ENCODE measurements at places on chromosomes 6 and 20.

DNA sequence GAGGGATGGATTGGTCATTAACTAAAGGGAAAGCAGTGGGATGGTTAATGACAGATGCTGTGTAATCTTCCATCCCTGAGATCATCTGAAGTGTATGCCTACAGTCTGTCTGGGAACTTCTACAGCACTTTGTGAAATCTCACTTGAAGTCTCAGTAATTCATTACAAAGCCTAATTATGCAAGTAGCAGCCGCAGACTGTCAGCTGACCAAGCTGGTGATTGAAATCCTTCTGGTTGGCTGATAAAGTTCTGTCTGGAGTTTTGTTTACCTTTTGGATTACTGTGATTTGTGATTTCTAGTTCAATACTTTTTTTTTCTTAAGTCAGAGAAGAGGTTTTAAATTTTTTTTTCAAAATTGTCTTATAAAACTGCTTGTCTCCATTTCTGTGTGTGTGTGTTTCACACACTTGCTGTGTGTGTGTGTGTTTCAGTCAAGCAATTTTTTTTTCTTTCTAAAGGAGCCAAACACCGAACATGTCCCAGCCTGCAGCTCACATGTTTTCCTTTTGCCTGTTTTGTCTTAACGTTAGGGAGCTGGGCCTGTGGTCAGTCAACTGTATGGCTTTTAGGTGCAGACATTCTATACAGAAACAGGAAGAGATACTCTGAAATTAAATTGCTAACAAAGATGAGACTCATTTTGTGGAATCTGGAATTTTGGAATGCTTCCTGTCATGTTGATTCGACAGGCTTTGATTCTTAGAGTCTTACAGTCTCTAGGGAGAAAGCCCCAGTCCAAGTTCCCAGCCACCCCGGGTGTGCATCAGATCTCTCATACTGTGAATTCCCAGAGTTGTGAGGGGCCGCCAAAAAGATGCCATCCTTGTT lies 28.5 kb upstream of the ADGRF4 start:
- DNase-seq = no peak

DNA sequence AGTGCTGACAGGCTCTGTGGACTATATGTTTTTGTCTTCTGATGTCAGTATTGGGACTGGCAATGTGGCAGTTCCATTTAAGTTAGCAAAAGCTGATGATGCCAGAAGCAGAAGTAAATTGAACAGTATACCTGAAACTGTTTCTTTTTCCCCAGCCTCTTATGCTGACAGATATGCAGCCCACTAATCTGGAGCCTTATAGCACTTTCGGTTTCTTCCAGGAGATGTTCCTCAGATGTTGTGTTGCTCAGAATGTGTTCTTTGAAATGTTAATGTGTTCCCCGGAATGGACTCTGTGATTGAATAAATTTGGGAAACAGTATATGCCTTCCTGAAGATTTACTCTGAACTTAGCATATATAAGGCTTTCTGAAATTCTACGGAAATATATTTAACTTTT lies 80.7 kb upstream of the MRAP2 start:
- DNase-seq = no peak

DNA sequence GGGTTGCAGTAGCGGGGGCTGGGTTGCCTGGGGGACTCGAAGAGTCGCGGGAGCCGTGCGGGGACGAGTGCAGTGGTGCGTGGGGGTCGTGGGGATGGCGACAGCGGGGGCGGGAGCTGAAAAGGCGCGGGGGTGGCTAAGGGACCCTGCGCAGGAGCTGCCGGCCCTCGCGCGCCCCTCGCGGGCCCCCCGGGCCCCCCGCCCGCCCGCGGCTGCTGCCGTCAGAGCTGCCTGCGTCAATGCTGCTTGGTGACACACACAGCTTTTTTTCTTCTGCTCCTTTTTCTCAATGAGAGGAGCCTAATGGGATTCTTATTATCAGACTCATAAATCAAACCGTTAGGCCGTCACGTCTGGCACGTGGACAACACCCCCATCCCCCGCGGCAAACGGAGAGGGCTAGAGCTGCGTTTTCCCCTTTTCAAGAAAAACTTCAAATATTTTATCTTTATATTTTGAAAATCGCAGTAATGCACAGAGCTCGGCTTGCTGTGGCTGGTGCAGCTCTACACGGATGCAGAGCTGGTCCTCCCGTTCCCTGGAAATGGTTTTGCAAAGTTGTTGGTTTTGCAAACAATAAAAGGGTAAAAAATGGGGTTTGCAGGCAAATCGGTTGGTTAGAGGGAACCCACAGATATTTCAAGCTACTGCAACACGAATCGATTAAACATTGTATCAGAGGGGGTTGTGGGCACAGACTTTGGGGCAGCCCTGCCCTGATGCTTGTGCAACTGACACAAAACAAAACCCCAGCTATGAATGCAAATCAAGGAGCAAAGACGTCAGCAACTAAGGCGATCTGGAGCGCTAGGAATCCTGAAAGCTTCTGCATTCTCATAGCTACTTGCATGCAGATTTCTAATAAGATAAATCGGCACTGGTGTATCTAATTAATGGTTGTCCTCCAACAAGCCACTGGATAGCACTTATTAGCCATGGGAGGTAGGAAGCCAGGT lies 161.4 kb downstream of the TBXT start:
- no peak for DNase-seq

- no peak for DNase-seq
Observed at GRCh38 chr6:30787954-30788353, 43.6 kb upstream of the IER3 start.

DNA sequence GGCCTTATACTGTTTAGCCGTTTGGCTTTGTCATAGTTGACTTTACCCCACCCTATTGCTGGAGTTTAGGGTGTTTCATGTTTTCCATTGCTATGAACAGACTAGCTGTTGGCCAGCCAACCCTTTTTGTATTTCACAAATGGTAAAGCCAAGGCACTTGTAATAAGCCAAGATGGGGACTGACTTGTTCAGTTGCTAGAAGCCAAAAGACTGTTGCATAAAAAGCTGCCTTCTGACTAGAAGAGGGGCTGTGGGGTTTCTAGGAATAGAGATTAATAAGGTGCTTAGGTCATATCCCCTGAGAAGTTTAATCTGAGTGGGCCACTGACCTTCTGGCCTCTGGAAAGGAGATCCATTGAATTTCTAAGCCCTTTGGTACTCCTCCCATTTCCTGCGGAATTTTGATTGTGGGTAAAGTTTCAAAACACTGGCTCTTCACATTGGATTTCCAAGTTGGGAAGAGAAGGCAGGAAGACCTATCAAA lies 211.1 kb downstream of the PLCB4 start:
- DNase-seq = no peak

- no peak for DNase-seq
Observed at GRCh38 chr6:44734886-44735629, 347.6 kb downstream of the CDC5L start.

DNA sequence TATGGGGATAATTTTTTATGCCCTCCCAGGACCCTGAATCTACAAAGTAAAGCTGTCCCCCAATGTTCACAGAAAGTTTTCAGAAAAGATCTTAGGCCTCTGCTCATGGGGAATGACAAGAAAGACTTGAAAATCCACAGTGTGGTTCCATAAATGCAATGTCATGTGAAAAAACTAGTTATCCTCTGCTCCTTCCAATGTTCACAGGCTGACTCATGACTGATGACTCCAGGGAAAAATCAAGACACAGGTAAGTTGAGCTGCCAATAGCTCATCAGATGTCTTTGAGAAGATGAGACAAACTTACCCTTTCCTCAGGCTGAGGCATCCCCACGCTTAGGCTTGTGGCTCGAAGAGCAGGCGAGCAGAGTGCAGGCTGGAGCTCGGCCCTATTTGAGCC lies 14.8 kb upstream of the BCLAF1 start:
- DNase-seq = no peak

DNA sequence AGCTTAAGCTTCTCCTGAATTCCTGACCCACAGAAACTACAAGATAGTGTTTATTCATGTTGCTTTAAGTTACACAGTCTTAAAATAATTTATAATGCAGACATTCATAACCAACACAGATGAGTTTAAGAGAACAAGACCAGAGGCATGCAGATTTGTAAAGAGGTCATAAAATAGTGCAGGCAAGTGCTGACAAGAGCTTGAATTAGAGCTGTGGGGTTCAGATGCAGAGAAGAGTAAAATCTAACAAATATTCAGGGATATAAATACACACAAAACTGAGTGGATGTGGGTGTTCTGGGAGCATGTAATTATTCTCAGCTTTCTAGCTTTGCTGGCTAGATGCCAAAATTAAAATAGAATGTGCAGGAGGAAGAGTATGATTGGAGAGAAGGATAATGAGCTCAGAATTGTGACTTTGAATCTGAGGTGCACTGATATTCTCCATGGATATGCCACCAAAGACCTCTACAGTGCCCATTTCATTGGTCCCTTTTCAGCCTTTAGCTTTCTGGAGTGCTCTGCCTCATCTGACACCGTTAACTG lies 291.9 kb upstream of the SGK1 start:
- no peak for DNase-seq

DNA sequence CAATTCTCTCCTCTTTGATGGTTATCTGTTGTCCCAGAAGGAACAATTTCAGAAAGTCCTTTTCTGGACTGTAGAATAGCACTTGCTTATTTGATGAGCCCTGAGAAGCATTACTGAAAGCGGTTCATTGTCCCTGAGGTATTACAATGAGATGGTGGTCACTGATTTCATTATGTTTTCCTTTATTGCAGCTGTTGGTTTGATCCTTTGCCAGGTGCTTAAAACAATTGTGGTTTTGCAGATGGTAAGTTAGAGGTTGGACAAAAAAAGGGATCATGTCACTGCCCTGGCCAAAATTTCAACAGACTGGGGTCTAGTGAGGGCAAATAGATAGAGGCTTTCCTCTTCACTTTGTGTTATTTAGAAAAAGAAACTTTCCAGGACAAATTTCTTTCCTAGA lies 61.9 kb downstream of the ESR1 start:
- DNase-seq = no peak

GRCh38 chr20:56289652-56290051 lies 41.1 kb downstream of the MC3R start:
- DNase-seq = no peak

- DNase-seq = no peak
Observed at GRCh38 chr20:39822667-39823066, 860.5 kb downstream of the DHX35 start.

DNA sequence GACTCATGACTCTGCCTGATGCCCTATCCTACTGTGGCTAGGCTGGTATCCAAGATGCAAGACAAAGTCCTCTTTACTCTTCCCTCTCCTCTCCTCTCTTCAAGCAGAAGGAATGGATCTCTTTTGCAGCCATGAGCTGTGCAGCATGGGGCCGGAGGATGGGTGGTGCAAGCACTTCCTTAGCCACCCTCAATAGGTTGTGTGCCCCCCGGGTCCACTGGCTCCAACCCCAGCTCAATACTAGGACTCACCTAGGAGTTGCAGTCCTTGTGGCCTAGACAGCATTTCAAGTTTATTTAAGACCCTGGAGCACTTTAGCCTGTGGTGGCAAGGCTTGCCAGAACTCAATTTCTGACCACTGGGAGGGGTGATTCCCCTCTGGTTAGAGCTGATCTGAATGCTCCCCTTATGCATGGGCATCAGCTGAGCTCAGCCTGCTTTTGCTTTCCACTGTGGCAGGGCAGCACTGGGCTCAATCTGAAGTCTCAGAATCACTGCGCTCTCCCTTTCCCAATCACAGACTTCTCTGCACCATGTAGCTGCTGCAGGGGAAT lies 29.0 kb upstream of the GRM4 start:
- DNase-seq = no peak

- DNase-seq = no peak
Observed at GRCh38 chr6:20541382-20541781, 7.1 kb downstream of the CDKAL1 start.

- DNase-seq = no peak
Observed at GRCh38 chr6:3740551-3741476, 10.7 kb downstream of the PXDC1 start.

GRCh38 chr20:32524829-32525501 lies 60.2 kb downstream of the NOL4L start:
- DNase-seq = no peak

DNA sequence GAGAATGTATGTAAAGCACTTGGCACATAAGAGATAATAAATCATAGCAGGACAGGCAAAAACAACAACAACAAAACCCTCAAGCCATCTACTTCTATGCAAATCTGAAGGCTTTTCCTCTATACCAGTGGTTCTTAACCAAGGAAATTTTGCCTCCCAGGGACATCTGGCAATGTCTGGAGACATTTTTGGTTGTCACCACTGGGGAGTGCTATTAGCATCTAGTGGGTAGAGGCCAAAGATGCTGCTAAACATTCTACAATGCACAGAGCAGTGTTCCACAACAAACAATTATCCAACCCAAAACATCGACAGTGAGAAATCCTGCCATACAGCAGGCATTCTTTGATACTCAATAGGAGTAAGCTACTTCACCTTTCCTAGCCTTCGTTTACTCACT lies 28.2 kb downstream of the NDRG3 start:
- no peak for DNase-seq

GRCh38 chr6:36227379-36228228 lies 31.1 kb downstream of the BRPF3 start:
- DNase-seq = no peak

- no peak for DNase-seq
Observed at GRCh38 chr6:140061110-140062042, 686.9 kb upstream of the CITED2 start.

- DNase-seq = no peak
Observed at GRCh38 chr20:50278684-50279531, 88.3 kb downstream of the CEBPB start.

- DNase-seq = no peak
Observed at GRCh38 chr6:98539741-98540140, 294.6 kb upstream of the POU3F2 start.
